ENCODE measurements at places on chromosomes 2 and 18.

DNA sequence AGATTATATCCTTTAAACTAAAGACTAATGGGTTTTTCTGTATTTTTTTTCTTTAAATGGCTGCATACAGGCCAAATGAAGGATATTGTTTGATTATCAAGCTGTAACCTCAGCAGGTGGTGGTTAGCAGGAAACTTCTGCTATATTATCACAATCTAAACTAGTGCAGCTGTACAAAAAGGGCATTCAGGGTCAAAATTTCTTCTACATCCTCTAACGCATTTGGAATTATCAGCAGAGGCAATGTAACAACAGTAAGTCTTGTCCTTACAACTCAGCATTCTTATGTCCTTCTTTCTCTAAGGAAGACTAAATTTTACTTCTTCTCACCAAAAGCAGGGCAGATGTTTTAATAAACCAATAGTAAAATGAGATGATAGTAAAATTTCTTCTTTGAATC lies 135.8 kb upstream of the FN1 start:
- DNase-seq = no peak

DNA sequence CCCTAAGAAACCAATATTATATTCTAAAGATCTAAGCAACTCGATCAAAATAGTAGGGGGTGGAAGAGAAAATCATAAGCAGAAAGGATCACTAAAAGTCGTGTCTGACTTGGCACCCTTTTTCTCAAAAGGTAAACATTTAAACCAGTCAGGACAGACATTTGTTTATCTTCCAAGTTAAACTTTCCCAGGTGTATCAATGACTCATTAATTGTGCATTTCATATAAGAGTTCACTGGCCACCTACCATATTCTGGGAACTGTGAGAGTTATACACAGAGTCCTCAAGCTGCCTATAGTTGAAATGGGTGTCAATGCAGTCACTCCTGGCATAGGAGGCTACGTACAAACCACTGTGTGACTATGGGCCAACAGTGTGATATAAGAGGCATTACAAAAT lies 4.8 kb upstream of the ACVR1 start:
- DNase-seq = no peak

DNA sequence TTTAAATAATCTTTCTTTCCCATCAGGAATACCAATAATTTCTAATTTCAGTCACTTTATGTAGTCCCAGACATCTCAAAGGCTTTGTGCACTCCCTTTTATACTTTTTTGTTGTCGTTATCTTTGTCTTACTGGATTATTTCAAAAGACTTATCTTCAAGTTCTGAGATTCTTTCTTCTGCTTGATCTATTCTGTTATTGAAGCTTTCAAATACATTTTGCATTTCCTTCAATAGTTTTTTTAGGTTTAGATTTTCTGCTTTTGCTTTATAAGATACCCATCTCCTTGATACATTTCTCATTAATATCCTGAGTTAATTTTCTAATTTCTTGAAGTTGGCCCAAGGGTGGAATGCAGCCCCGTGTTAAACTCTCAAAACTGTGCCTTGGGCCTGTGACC lies 432.4 kb downstream of the RIT2 start:
- no peak for DNase-seq

- DNase-seq = no peak
Observed at GRCh38 chr2:46982351-46983064, 66.9 kb upstream of the MCFD2 start.

DNA sequence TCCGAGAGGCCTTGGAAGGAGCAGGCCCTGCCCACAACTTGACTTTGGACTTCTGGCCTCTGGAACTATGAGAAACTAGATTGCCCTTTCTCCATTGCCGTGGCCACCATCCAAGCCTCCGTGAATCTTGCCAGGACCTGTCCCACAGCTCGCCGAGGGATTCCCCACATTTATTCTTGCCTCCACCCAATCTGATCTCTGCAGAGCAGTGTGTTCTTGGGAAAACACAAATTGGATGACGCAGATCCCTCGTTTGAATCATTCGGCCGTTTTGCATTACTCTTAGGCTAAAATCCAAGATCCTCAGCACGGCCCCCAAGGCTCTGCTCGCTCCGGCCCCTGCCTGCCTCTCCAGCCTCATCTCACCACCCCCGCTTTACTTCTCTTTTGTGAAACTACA lies 364.2 kb downstream of the ZNF516 start:
- no peak for DNase-seq

DNA sequence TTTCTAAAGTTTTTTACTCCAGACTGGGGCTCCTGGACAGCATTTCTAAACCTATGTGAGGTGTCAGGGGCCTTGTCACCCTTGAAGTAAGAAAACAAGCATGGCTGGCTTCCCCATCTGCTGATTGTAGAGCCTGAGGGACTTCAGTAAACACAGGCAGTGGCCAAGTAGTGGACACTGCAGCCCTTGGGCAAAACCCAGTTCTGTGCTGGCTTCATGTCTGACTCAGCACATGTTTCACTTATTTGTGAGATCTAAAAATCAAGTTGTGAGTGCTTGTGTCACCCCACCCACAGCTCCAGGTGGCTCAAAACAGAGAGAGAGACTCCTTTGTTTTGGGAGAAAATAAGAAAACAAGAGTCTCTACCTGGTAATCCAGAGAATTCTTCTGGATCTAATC lies 660.3 kb upstream of the VRK2 start:
- no peak for DNase-seq

DNA sequence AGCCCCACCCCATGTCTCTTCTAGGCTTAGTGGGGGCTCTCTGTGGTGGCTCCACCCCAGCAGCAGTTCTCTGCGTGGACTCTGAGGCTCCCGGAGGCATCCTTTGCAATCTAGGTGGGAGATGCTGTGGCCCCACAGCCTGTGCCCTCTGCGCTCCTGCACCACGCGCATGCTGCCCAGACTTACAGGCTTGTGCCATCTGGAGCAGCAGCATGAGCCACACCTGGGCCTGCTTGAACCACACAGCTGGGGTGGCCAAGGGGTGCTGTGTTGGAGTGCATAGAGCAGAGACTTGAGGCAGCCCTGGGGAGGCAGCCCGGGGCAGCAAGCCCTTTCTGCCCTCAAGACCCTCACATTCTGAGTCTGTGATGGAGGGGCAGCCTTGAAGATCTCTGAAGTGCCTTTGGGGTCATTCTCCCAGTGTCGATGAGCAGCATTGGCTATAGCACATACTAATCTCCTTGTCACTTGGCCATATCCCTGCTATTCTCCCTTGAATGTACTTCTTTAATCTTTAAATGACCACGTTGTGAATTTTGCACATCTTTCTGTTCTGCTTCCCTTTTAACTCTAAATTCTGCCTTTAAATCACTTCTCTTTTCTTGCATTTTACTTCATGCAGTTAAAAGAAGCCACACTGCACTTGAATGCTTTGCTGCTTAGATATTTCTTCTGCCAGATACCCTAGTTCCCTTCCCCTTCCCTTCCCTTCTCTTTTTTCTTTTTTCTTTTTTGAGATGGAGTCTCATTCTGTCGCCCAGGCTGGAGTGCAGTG lies 62.4 kb downstream of the NCAPH start:
- DNase-seq = no peak

DNA sequence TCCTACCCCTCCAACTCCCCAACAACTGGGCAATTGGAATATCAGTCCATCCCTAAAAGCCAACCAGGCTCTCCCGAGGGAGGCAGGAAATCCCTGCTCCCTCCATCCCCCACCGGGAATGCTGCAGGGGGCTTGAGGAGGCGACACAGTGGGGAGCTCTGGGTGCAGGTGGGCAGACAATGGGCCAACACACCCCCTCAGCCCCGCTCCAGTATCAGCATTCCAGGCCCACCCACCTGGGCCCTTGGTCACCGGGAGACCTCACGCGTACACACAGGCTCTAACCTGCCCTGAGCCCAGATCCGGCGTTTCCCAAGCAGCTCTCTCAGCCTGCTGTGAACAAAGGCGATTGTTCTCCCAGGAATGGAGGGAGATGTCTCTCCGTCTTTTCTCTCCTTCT lies 37.6 kb upstream of the FZD7 start:
- DNase-seq = no peak

GRCh38 chr2:224532931-224533330 lies 52.2 kb downstream of the CUL3 start:
- no peak for DNase-seq

GRCh38 chr2:159933727-159934049 lies 128.7 kb downstream of the PLA2R1 start:
- DNase-seq = no peak

DNA sequence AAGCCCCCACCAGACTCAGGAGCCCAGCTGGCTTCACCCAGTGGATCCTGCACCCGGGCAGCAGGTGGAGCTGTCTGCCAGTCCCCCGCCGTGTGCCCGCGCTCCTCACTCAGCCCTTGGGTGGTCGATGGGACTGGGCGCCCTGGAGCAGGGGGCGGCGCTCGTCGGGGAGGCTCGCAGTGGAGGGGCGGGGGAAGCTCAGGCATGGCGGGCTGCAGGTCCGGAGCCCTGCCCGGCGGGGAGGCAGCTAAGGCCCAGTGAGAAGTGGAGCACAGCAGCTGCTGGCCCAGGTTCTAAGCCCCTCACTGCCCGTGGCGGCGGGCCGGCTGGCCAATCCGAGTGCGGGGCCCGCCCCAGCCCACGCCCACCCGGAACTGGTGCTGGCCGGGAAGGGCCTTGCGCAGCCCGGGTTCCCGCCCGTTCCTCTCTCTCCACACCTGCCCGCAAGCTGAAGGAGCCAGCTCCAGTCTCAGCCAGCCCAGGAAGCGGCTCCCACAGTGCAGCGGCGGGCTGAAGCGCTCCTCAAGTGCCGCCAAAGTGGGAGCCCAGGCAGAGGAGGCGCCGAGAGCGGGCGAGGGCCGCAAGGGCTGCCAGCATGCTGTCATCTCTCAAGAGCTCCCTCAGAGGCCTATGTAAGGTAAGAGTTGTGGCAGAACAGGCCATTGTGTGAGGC lies 1307.8 kb upstream of the TMEFF2 start:
- DNase-seq = no peak

GRCh38 chr18:8603663-8604520 lies 5.3 kb upstream of the RAB12 start:
- DNase-seq = no peak

DNA sequence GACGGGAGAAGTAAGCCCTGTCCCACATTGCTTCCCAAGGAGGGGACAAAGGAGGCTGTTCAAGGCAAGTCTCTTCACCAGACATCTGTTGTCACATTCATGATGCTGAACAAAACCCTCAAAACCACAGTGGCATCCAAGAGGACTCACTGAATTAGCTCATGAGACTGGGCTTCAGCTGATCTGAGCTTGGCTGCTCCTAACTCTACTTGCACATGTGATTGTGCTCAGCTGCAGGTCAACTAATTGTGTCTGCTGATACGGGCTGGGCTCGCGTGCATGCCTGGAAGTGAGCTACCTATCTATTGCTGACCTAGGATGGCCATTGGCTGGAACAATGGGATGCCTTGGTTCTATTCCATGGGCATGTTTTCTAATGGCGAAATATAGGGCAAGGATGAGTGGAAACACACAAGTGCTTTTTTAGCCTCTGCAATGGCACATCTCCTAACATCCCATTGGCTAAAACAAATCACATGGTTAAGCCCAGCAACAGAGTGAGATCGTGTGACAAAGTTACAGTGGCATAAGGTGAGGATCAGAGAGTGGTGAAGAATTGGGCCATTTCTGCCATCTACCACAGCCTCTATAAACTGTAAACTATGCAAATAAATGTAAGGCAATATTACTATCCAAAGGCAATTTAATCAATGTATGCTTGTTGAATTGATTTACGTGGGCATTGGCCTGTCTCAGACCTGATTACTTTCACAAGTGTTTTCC lies 52.9 kb upstream of the CAPN13 start:
- no peak for DNase-seq

GRCh38 chr2:41068740-41069139 lies 616.9 kb upstream of the SLC8A1 start:
- DNase-seq = no peak

DNA sequence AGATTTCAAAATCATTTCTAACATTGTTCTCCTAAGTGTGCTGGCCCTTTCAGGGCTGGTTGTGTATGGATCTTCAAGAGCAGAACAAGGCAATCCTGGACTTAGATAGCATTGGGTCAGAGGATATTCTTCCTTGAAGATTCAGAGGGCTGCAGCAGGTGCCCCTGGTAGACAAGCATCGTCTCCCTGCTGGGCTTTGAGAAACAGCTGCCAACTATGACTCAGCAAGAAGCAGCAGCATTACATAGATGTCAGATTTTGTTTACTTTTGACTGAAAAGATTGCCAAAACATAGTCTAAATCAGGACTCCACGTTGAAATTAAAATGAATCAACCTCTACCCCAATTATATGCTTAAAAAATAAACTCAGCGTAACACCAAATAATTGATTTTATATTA lies 618.8 kb downstream of the SOCS6 start:
- no peak for DNase-seq

GRCh38 chr2:113894156-113894743 lies 4.4 kb downstream of the ACTR3 start:
- no peak for DNase-seq

DNA sequence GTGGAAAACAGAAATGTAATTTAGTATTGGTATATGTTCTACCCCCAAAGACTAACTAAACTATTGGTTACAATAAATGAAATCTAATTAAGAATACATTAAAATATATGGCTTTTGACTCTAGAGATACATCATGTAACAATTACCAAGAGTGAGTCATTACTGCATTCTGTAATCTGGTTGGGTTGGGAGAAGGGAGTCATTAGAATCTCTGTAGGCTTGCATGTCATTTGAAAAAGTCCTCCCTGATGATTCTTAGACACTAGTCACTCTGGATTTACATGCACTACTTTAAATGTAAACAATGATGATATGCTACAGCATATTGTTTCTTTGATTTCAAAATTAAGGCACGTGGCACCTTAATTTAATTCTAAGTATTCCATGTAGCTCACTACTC lies 293.4 kb upstream of the CHST9 start:
- no peak for DNase-seq

DNA sequence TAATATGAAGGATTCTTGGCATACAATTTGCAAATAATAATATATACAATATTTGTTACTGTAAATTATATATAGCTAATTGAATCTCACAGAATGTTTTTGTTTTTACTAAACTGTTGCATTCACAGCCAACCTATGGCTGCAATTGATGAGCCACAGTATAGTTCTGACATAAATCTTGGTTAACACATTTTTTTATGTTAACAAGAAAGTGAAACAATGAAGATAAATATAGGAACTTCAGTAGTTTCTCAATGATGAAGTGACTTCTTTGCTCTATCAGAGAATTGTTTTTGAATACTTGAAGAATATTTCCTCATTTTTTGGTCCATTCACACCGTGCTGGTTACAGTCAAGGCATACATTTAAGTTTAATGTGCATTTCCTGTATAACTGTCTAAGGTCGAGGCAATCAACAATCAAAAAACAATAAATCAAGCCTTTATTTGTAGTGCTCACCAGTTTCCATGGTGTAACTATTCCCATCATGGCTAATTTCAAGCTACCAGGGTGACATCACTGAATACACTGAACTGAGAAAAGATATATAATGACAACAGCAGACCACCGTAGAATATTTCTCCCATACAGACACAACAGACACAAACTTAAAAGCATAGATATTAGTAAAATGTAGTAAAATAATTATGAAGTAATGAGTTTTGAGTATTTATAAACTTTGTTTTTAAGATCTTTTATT lies 12.9 kb upstream of the ETAA1 start:
- no peak for DNase-seq

- no peak for DNase-seq
Observed at GRCh38 chr2:217070611-217071010, 210.7 kb upstream of the TNP1 start.

Measured in activated naive CD4-positive, alpha-beta T cell (primary cell).